ENCODE measurements at places on chromosomes 6 and 20.

GRCh38 chr20:39468703-39469102 is 506.6 kb downstream of the DHX35 start:
- no peak for DNase-seq

- no peak for DNase-seq
These were observed 523 bp downstream of the MRPS10 start for GRCh38 chr6:42217157-42217518.

DNA sequence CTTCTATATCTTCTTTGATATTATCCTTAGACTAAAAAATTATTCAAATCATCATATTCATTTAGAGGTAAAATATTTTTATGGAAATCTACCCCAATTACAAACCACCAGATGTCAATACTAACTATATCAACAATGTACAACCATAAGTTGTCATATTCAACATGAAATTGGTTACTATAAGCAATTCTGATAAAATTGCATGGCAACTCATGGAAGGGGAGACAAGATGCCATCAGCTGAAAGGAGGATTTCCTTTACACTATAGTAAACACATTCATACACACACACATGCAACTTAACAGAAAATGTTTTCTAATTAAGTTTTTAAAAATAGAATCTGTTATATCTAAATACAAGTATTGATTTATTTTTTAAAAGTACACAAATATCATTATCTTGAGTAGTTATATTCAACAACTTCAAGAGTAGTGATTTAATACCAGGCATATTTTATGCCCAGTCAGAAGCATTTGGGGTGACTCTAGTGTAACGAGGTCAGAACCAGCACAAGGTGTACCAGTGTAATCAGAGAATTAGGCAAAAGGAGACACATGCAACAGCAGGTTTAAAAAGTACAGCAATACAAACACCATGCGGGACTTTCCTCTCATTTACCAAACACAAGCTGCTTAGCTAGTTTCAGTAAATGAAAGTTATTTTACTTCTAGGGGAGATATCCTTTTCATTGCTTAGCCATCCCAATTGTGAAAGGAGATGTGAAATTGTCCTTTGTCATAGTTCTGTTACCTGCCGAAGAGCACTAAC is 1.0 kb downstream of the FILIP1 start:
- no peak for DNase-seq

GRCh38 chr20:53299831-53300230 is 293.8 kb downstream of the ZNF217 start:
- DNase-seq, result no peak

- no peak for DNase-seq
These were observed 537.2 kb downstream of the PKHD1 start for GRCh38 chr6:51550243-51550642.

- DNase-seq, result no peak
These were observed 143.2 kb upstream of the MLN start for GRCh38 chr6:33947047-33947446.

DNA sequence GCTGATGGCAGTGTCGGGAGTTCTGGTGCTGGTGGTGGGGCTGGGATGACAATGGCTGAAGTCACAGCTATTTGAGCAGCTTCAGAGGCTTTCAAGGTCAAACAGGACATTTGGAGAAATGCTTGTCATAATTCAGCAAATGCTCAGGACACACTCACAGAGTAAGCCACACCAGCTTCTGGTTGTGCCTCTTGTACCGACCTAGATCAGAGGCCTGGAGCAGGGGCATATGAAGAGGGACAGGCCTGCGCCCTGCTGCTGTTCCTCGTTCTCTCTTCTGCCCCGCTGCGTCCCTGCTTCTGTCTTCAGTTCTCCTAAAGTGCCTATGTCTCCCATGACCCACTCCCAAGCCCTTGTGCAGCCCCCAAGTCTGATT is 893 bp upstream of the PGC start:
- DNase-seq, result no peak

GRCh38 chr6:107868867-107869611 is 44.9 kb upstream of the SCML4 start:
- DNase-seq, result no peak

GRCh38 chr6:2477250-2477649 is 231.8 kb upstream of the GMDS start:
- DNase-seq, result no peak

GRCh38 chr6:17490724-17491123 is 97.3 kb downstream of the CAP2 start:
- DNase-seq, result no peak

- no peak for DNase-seq
These were observed 93.8 kb upstream of the CD93 start for GRCh38 chr20:23179766-23180403.

GRCh38 chr6:54291738-54292137 is 16.5 kb upstream of the TINAG start:
- no peak for DNase-seq

DNA sequence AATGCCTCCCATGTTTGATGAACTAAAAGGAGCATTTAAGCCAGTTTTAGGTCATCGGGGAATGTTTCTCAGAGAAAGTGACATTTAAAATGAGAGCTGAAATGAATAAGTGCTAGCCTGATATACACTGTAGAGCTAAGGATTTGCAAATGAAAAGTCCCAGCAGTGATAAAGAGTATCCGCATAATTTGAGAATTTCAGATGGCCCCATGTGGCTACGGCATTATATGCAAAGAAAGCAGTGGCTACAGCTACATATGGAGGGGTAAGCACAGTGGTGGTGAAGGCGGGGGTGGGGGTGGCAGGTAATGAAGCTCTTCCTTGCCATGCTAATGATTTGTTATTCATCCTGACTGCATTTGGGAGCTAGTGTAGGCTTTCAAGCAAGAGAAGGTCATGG is 371.3 kb downstream of the ARHGAP18 start:
- no peak for DNase-seq

DNA sequence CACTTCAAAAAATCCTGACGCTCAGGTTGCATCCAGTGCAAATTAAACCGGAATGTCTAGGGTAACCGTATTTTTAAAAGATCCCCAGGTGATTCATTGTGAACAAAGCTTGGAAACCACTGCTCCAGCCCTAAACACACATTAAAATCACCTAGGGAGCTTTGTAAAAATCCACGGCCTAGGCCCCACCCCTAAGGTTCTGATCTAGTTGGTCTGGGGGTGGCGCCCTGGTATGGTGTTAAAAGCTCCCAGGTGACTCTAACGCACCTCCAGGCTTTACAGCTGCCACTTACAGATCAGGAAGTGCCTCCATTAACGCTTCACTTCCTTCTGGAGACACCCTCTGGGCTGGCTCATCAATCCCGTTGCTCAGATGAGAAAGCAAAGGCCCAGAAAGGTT is 92.2 kb downstream of the GRM4 start:
- DNase-seq, result no peak

- DNase-seq, result no peak
These were observed 31.2 kb upstream of the POPDC3 start for GRCh38 chr6:105210932-105211531.

GRCh38 chr6:131949909-131950766 is 1.0 kb downstream of the CCN2 start:
- DNase-seq, result no peak

- peak; percentile 7 for DNase-seq
These were observed 71.4 kb upstream of the TCF21 start for GRCh38 chr6:133817460-133818047.

- DNase-seq, result no peak
These were observed 169.9 kb downstream of the BCAS1 start for GRCh38 chr20:53900380-53900999.

GRCh38 chr6:73169633-73170032 is 55.7 kb downstream of the KHDC1L start:
- no peak for DNase-seq

DNA sequence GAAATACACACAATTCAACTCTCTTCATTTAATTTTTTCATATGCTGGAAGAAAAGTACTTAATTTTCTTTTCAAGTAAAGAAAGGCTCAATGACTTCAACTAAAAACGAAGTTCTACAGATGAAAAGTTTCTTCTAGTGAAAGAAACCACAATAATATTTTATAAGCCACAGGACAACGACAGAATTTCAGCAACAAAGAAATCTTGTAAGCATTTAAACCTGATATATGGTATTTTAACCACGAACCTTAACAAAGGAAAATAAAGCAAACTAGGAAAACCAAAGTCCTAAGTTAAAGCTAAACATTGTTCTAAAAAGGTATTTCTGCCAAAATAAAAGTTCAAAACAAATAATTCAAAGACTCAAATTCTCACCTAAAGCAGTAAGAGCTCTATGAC is 24.6 kb upstream of the DST start:
- no peak for DNase-seq

- DNase-seq, result no peak
These were observed 44.7 kb downstream of the RGS17 start for GRCh38 chr6:153086225-153086990.

DNA sequence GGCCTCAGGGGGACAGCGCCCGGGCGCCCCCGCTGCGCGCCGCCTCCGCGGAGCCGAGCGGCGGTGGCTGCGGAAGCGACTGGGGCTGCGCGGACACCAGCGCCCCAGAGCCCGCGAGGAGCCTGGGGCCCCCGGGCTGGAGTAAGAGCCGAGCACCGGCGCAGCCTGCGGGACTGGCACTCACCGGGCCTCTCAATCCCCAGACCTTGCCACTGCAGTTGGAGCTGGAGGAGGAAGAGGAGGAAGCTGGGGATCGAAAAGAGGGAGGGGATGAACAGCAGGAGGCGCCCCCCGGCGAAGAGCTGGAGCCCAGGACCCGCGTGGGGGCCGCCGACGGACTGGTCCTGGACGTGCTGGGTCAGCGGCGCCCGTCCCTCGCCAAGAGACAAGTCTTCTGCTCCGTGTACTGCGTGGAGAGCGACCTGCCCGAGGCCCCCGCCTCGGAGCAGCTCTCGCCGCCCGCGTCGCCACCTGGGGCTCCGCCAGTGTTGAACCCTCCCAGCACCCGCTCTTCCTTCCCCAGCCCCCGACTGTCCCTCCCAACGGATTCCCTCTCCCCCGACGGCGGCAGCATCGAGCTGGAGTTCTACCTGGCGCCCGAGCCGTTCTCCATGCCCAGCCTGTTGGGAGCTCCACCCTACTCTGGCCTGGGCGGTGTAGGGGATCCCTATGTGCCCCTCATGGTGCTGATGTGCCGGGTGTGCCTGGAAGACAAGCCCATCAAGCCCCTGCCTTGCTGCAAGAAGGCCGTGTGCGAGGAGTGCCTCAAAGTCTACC is 590 bp downstream of the RNF217 start:
- no peak for DNase-seq

GRCh38 chr20:3334156-3334943 is 73.1 kb downstream of the DNAAF9 start:
- DNase-seq, result no peak

- DNase-seq, result no peak
These were observed 28.6 kb upstream of the FAM50B start for GRCh38 chr6:3820563-3820962.

Measured in activated T-helper 9 cell treated with anti-CD3 and anti-CD28 coated beads, Interleukin-2, amount 50 U/mL, for 16 hours (primary cell).